ENCODE measurements at places on chromosomes 13 and 19.
A peak's percentile ranks its signal among the peaks of the same experiment; 100 is the strongest.

- no peaks in the 10 kb centered on the region for H3K36me3 ChIP-seq
- H3K27me3 ChIP-seq = no peaks in the 10 kb centered on the region
- no peak overlapping the region for H3K27ac ChIP-seq
- no peak for DNase-seq
These were observed 37.5 kb downstream of the POSTN start for GRCh38 chr13:37561031-37561430.

DNA sequence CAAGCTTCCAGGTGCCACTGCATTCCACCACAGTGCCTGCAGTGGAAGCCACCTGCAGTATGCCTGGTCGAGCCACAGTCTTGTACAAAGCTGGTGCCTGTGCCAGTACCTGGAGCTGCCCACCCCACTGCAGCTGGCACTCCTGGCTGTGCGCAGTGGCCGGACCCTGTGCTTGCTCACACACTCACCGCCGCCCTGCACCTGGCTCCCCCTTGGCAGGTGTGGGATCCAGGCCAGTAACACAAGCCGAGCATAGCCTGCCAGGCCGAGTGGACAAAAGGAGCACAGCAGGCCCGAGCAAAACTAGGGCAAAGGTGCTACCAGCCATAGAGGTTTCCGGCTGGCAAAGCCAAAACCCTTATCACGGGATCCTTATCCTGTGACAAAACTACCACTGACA lies 18.5 kb downstream of the UGGT2 start:
- no peak for DNase-seq
- H3K27ac ChIP-seq = no peak overlapping the region
- no peaks in the 10 kb centered on the region for H3K36me3 ChIP-seq
- no peaks in the 10 kb centered on the region for H3K27me3 ChIP-seq
- H3K4me1 ChIP-seq = peaks cover 13% of the 10 kb centered on the region
- no peak overlapping the region for H3K4me3 ChIP-seq

DNA sequence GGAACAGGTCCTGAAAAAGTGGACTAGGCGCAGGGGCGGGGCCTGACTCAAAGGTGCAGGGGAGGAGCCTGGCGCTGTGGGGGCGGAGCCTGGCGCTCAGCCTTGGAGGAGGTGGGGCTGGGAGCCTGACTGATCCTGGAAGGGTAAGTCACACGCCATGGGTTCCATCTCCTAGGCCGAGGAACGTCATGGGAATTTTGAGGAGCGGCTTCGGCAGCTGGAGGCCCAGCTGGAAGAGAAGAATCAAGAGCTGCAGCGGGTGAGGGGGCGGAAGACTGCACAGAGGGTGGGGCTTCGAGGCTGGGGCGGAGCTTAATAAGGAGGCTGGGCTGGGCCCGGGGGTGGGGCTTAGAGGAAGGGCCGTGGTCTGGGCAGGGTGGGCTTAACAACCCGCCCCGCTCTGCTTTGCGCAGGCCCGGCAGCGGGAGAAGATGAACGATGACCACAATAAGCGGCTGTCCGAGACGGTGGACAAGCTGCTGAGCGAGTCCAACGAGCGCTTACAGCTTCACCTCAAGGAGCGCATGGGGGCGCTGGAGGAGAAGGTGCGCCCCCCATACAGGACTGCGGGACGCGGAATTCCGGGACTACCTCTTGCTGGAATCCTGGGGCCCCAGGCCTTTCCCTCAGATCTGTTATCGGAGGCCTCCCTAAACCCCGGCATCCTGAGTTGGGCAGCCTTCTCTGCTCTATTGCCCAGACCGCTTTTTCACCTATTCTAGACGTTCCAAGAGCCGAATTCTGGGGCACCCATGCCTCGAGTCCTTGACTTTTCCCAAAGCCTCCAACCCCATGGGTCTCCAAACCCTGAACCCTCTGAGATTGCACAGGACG lies 14.5 kb downstream of the PPFIA3 start:
- no peak overlapping the region for H3K4me3 ChIP-seq
- no peaks in the 10 kb centered on the region for H3K36me3 ChIP-seq
- no peak for DNase-seq

- peak within 1 kb of the TSS; percentile 98 for H3K4me3 ChIP-seq
- 0 out of 2 replicates have a peak, but pooled peaks cover 4% of the 10 kb centered on the region for H3K36me3 ChIP-seq
- H3K4me1 ChIP-seq = peaks cover 29% of the 10 kb centered on the region
- no peaks in the 10 kb centered on the region for H3K27me3 ChIP-seq
- peak; percentile 65 for DNase-seq
- no peak within 1 kb of the TSS for H3K27ac ChIP-seq
These were observed at the start of the genes MAN2B1 and WDR83 for GRCh38 chr19:12666265-12667048. MAN2B1 (minus strand) TSS chr19:12666742; CDS start chr19:12666701, 41 bp downstream. WDR83 (plus strand) TSS chr19:12666807; CDS start chr19:12669791, 2,984 bp downstream.
